ENCODE measurements at places on chromosomes 3 and 15. TPM values are rescaled to one million over a fixed set of nuclear protein-coding genes. Genes with fewer than 3 reads are reported as not detected.

PSMD2 gene
- 81.7 TPM for polyA plus RNA-seq

ERICH6 gene
- not detected for polyA plus RNA-seq

GRM2 gene
- 0.06 TPM for polyA plus RNA-seq

ZNF717 gene
- polyA plus RNA-seq = 9.8 TPM

GOLGA8T gene
- polyA plus RNA-seq = not detected

TNNC1 gene
- 41.1 TPM for polyA plus RNA-seq

ARF4 gene
- polyA plus RNA-seq = 154 TPM

EIF4G1 gene
- polyA plus RNA-seq = 86.5 TPM

CDHR4 gene
- not detected for polyA plus RNA-seq

C3orf80 gene
- 1.2 TPM for polyA plus RNA-seq

PSTPIP1 gene
- 6.6 TPM for polyA plus RNA-seq

TMEM207 gene
- not detected for polyA plus RNA-seq

C3orf62 gene
- 7.6 TPM for polyA plus RNA-seq

FBN1 gene
- 4.7 TPM for polyA plus RNA-seq

GNAT1 gene
- not detected for polyA plus RNA-seq

ACSBG1 gene
- 0.15 TPM for polyA plus RNA-seq

MYZAP gene
- polyA plus RNA-seq = 13.5 TPM

SI gene
- not detected for polyA plus RNA-seq

TMEM45A gene
- polyA plus RNA-seq = 7.6 TPM

CRABP1 gene
- polyA plus RNA-seq = 4.9 TPM

TIGIT gene
- polyA plus RNA-seq = 0.43 TPM

TMOD2 gene
- 3.2 TPM for polyA plus RNA-seq

ZNF445 gene
- polyA plus RNA-seq = 1.6 TPM

MCF2L2 gene
- 0.12 TPM for polyA plus RNA-seq

SLC9C1 gene
- polyA plus RNA-seq = not detected

FBXL22 gene
- 2.3 TPM for polyA plus RNA-seq

TM6SF1 gene
- polyA plus RNA-seq = 0.75 TPM

TXNRD3 gene
- 6.6 TPM for polyA plus RNA-seq

PIAS1 gene
- polyA plus RNA-seq = 14.5 TPM

ALDH1L1 gene
- polyA plus RNA-seq = 1.4 TPM
